NCI-H2081 (cell line): ENCODE measurements at places on chromosomes 5 and 9.

DNA sequence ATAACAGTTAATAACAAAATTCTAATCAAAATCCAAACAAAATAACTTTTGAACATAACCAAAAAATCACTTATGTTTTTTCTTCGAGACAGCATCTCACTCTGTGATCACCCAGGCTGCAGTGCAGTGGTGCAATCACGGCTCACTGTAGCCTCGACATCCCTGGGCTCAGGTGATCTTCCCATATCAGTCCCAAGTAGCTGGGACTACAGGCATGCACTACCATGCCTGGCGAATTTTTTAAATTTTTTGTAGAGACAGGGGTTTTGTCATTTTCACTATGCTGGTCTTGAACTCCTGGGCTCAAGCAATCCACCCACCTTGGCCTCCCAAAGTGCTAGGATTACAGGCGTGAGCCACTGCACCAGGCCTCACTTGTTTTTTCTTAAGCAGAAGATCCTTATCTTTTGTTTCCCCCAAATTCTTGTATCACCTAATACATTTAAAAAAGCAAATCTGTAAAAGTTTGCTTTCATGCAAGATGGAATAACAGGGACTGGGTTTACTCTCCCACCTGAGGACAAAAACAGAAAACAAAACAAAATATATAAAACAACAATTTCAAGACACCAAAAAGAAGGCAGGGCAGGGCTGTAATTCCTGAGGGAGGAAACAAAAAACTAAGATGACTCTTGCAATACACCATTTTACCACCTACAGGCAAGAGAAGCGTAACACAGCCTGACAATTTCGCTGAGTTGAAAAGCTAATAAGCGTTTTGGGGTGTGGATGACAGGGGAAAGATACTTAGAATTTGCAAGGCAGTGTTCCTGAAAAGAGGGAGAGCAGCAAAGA lies 71.4 kb downstream of the RAPGEF6 start:
- no peak for DNase-seq

GRCh38 chr5:172642486-172642885 lies 1.4 kb downstream of the NEURL1B start:
- no peak for DNase-seq

DNA sequence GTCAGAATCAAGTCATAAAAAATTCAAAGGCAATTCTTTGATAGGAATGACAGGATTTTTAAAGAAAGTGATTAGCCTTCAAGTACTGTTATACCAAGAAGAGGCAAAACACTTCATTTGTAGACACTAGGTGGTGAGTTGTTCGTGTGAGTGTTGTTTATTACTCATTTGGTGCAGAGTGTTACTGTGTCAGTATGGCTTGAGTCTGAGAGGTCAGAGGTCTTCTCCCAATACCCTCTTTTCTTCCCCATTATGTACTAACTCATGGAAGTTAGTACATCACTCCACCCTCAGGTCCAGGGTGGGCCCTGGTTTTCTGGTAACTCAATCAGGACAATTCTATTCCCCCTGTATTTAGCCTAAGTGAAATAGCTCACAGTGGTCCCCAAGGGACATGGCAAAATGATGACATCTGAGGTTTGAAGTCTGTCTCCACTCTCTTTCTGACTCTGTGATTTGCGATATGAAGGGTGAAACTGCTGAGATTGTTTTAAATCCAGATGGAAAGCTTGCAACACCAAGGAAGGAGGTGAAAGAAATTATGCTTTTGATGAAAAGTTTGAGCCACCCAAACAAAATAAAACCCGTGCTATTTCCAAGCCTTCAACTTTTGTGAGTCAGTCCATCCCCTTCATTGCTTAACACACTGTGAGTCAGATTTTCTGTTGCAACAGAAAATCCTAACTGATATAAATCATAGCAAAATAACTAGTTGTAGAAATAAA lies 56.8 kb downstream of the NUDT12 start:
- DNase-seq: no peak

- DNase-seq: peak; percentile 86
Observed at GRCh38 chr9:100669968-100670367, 92.1 kb downstream of the CAVIN4 start.

DNA sequence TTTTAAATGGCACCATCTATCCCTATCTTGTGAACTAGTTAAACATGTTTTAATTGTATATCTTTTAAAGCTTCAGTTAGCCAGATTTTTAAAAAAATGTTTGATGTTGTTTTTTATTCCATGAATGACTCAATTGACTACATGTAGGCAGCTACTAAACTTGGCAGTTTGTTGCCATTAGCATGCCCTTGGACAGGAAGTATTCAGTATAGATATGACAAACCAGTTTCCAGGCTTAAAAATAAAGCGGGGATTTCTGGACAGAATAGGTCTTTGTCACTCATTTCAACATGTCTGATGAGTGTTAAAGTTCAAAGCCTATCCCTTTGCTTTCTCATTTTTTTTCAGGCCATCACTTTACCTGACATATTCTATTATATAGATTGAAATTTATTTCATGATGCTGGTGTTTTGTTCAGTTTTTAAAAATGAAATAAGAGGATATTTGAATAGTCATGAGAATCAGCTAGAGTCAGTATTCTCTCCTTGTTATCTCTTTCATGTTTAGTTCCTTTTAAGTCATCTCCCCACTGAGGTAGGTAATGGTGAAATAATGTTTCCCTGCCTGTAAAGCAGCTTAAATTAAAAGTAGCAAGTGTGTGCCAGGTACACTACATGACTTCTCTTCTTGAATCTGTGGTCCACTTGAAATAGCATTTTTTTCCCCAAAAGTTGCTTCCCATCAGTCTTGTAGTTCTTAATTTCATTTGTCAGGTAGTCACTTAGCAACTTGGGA lies 11.9 kb downstream of the TNFAIP8 start:
- DNase-seq: no peak

GRCh38 chr5:16661713-16662112 lies 44.9 kb upstream of the RETREG1 start:
- no peak for DNase-seq
